ENCODE measurements at places on chromosomes 1 and 21.

DNA sequence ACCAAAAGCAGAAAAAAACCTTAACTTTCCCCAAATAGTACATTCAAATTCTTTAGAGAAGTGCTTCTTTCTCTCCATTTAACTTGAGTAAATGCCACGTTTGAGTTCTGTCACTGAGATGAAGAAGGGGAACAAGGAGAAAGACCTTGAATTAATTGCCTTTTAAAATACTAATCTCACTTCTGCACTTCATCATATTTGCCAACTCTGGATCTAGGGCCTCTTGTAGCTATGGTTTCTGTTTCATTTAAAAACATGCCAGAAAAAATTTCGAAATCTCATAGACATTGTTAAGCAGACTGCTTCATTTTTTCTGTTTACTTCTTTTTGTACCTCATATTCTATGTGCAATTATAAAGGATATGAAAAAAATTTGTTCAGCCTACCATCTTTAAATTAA lies 24.6 kb downstream of the MIXL1 start:
- ATAC-seq: no peak

- no peak for ATAC-seq
These were observed 40.3 kb downstream of the ZZZ3 start for GRCh38 chr1:77642196-77642595.

- ATAC-seq: no peak
These were observed 21.1 kb downstream of the DLGAP3 start for GRCh38 chr1:34908369-34908768.

- peak; percentile 77 for ATAC-seq
These were observed 150.6 kb downstream of the MRPL39 start for GRCh38 chr21:25456672-25457071.

DNA sequence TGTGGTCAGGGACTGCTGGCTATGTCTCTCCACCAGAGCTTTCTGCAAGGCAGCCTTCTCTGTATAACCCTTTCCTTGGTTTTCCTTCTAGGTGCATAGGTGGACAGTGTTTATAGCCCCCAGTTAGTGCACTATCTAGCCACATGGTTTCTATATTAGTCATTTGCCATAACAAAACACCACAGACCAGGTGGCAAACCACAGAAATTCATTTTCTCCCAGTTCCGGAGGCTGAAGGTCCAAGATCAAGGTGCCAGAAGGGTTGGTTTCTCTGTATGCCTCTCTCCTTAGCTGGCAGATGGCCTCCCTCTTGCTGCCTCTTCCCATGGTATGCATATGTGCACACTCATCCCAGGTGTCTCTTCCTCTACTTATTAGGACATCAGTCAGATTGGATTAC lies 106.4 kb downstream of the KAZN start:
- no peak for ATAC-seq

- ATAC-seq: no peak
These were observed 61.3 kb downstream of the PTBP2 start for GRCh38 chr1:96782856-96783255.

DNA sequence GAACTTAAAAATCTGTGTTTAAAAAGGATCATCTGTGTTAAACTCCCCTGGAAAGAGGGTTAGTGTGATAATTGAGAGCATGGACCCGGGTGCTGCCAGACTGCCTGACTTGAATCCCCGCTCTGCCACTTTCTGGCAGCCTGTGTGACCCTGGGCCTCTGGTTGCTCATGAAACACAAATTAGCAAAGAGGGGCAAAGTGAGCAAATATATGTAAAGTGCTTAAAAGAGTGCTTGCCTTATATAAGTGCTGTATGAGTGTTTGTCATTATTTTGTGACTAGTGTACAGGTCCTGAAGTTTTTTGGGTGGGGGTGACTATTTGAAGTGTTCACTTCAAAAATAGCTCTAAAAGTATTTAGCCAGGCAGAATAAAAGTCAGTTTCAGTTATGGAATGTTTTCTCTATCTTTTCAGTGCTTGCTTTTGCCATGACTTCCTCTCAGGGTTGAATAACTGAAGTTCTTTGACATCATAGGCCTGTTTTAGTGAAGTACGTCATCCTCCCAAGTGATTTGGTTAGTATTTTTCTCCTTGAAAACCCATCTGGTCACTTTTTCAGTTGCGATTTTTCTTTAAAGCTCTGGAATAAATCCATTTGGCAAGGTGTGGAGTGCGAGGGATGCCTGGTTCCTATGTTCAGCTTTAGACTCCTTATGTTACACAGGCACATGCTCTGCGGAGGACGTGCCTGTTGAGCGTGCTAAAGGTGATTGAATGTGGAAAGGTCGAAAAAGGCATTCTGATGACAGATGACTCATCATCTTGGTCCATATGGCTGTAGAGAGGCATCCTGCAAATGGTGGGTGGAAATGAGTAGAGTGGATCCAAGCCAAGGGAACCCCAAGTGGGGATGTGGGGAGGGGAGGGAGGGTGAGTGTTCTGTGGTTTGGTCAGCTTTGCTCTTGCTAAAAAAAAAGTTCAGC lies 47.8 kb downstream of the AK4 start:
- peak; percentile 19 for ATAC-seq

- no peak for ATAC-seq
These were observed 397.9 kb downstream of the HHAT start for GRCh38 chr1:210726621-210727020.

DNA sequence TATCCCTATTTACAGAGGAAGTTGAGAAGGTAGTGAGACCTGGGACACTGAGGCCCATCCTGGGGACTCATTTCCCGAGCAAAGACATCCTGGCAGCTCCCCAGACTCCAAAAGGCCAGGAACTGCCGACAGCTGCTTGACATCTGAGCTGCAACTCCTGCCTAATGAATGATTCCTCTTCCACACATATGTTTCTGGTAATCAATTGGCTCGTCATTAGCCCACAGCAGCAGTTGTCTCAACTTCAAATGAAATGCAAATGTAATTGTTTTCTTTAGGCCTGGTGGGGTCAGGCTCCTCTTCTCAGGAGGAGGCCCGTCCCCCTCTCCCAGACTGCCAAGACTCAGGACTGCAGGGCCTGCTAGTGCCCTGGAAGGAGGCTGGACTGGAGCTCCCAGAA lies 61.8 kb upstream of the DISP3 start:
- no peak for ATAC-seq

DNA sequence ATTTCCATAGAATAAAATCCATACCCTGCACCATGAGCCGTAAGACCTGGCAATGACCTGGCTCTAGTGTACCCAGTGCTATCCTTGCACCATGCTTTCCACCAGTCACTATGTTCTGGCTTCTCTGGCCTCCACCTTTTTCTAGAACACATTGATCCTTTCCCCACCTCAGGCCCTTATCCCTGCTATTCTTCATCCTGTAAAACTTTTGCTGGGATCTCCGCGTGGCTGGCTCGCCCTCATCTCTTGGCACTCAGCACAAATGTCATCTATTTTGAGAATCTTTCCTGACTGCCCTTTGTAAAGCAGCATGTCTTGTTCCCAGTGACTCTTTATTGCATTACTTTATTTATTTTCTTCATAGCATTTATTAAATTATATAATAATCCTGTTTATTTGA lies 169.8 kb upstream of the B3GALT2 start:
- no peak for ATAC-seq

DNA sequence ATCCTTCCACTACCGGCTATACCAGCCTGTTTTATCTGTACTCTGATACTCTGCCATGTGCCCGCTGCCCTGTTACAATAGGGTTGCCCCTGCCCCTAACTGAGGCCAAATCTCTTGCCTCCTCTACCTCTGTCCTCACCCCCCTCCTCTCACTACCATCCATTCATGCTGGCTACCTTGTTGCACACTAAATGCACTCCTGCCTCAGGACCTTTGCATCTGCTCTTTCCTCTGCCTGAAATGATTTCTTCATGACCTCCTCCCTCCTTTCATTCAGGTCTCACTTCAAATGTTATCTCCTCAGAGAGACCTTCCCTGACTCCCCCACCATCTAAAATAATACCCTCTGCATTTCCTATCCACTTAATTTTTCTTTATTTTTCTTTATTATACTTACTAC lies 7.7 kb upstream of the SYDE2 start:
- no peak for ATAC-seq

All from activated T-helper 17 cell treated with anti-CD3 and anti-CD28 coated beads, Interleukin-2, amount 50 U/mL, for 72 hours (primary cell).